A172 (cell line): ENCODE measurements at places on chromosomes 6 and 20. TPM values are rescaled to one million over a fixed set of nuclear protein-coding genes. Genes with fewer than 3 reads are reported as not detected.

DNA sequence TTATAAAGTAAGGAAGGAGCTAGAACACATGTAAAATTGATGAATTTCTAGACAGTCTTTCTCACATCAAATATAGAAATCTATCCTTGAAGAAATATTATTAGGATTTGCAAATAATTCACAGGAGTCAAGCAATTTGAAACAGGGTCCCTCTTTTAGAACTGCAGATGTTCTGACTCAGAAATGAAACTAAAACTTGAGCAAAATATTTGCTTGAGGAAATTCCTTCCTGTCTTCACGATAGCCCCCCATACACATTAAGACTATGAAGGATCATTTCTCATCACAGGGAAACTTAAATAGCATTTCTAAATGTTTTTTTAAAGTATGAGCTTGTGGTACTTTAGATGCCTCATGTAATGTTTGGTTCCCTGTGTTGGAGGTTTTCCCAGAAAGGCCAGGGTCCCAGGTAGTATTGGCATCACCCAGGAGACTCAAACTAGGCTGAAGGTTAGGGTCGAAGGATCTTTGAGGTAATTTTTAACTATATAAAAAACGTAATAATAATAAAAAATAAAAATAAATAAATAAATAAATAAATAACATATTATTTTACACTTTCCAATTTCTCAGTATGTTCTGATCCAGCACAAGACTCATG is 144.0 kb upstream of the TBX18 start:
- no peak for DNase-seq

DNA sequence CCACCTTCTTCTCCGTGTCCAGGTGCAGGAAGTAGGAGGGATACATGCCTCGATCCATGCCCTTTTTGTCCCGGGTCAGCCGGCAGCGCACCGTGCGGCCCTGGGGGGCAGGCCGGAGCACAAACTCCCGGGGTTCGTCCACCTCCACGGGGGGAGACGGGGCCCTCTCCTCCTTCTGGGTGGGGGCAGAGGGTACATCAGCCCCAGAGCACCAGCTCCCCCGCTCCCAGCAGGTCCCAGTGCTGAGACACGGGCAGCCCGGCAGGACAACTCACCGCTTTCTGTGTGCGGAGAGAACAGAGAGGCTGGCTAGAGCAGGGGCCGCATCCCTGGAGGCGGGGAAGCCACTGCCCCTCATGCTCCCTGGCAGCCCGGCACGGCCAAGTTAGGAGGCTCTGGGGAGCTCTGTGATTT is 6.7 kb downstream of the TULP1 start:
- no peak for DNase-seq

- DNase-seq, result no peak
These were observed 7.7 kb downstream of the DDR1 start for GRCh38 chr6:30891816-30892538.

DNA sequence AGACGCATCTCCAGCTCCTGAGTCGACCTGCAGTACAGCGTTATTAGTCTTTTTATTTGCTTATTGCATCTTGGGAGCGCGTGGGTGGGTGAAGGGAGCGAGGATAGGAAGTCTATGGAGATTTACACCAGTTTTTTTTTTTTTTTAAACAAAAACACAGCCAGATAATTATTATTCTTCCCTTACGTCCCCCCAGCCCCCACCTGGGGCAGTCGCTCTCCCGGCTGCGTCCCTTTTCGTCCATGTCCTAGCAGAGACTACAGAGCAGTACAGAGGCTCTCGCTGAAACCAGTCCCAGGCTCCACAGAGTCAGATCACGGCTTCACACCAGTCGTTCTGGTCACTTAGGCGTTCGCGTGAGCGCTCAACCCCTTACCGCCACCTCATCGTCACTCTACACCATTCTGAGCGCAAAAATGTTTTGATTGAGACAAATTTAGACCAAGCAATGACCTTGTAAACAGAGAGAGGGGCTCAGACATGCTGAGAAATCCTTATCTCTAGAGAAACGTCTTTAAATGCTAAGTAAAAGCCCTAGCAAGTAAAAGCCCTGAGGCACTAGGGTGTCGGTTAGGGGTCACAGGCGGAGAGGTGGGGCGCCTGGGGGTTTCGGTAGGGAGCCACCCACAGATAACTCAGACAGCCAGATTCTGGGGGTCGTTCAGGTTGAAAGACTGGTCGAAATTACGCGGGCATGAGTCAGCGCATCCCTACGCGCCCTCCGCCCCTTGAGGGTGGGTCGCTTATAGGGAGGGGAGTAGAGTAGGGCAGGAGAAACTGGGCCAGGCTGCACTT is 975 bp upstream of the PPT2 start:
- DNase-seq, result no peak

GRCh38 chr6:49987749-49988148 is 18.3 kb upstream of the DEFB113 start:
- no peak for DNase-seq

GRCh38 chr6:159989492-159990480 is 20.9 kb downstream of the IGF2R start:
- peak; percentile 50 for DNase-seq

DNA sequence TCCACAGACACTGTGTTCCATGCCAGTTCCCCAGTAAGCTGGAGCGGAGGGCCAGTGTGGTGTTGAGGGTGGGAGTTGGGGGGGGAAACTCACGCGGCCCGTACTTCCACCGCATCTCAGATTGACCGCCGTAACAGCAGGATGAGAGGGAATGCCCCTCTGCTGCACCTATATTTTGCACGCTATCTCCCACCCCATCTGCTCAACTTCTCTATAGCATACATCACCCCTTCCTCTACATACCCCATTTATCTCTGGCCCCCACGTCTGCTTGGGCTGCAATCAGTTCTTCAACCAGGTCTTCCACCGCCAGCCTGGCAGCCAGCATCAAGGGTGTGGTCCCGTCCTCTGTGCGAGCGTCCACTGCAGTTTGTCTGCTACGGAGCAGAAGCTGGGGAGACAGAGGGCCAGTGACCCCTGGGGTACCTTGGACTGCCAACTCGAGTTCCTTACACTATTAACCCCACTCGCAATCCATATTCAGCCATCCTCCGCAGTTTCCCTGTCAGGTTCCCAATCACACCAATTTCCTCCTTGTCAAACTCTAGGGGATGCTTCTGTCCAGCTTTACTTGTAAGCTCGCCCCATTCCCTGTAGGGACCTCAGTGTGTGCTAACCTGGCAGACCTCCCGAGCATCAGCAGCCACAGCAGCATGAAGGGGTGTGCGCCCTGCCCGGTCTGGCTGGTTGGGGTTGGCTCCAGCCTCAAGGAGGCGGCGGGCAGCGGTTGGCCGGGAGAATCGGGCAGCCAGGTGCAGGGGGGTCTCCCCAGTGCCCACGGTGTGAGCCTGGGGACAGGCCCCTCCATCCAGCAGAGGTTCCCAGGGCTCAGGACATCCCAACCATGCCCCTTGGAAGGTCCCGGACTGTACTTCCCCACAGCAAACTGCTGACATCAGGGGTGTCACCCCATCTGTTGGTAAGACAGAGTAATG is 4.5 kb upstream of the GPSM3 start:
- DNase-seq, result no peak

The ZNF831 gene
- total RNA-seq, result not detected in 2 replicates

The PDYN gene
- total RNA-seq, result not detected in 2 replicates
